ENCODE measurements at places on chromosomes 6 and 20.

DNA sequence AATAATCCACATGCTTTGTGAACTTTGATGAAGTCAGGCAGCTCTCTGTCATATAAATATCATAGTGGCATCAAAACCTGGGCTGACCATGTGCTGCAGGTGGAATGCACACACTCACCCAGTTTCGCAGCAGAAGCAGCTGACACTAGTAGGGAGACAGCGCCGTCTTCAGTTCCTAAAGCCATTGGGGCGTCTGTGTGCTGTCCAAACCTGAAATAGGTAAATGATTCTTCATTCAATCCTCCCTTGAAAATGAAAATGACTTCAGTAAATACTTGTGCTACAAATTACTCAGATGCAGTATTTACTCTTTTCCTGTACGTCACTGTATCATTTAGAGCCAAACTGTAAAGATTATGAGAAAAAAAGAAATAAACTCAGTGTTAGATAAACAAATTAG, 127.5 kb downstream of the EYA4 start:
- DNase-seq, result peak; percentile 26

DNA sequence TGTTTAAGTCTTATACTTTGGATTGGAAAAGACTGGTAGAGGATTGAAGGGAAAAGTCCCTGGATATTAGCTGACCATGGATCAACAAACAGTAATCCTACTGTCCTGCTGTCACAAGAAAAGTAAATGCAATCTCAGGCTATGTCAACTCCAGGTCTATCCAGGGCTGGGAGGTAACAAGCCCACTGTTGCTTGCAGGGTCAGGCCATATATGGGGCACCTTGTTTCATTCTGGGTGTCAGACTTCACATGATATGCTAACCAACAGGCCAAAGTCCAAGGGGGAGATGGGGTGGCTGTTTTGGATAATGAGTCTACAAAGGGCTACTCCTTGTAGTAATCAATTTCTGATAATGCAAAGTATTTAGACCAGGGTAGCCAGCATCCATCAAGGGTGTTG, 30.7 kb downstream of the KCNK5 start:
- no peak for DNase-seq

DNA sequence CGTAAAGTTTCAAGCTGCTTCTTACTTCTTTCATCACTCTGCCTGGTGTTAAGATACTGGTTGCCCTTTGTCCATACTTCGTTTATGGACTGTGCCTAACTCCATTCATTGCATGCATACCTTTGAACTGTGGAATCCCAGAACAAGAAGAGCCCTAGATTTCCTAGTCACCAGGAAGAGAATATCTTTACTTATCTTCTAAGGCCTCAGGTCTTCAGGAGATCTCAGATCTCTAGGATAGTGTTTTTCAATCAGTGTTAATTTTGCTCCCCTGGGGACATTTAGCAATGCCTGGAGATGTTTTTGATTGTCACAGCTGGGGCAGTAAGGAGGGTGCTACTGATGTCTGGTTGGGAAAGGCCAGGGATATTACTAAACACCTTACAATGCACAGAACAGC, 35.5 kb upstream of the GJA1 start:
- no peak for DNase-seq

DNA sequence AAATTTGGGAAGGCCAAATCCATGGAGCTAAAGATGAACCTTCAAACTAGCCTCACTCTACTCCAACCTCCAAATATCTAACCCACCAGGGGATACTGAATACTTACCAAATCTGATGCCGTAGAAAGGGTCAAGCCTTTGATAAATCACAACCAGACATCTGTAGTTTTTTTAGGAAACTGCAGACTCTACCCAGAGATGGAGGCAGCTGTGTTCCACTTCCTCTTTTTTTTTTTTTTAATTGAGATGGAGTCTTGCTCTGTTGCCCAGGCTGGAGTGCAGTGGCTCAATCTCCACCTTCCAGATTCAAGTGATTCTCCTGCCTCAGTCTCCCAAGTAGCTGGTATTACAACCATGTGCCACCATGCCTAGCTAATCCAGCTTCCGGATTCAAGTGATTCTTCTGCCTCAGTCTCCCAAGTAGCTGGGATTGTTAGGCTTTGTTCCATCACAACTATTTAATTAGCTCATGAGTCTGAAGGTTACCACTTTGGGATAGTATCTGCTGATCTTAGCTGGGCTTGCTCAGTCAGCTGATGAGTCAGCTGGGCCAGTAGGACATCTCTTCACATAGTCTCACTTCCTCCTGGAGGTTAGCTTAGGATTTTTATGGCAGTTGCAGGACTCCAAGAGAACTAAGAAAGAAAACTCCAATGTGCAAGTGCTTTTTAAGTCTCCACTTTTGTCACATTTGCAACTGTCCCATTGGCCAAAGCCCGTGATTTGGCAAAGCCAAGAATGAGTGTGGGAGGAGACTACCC, 13.3 kb downstream of the FRK start:
- no peak for DNase-seq

GRCh38 chr20:24382743-24383142, 86.7 kb upstream of the SYNDIG1 start:
- peak; percentile 65 for DNase-seq

DNA sequence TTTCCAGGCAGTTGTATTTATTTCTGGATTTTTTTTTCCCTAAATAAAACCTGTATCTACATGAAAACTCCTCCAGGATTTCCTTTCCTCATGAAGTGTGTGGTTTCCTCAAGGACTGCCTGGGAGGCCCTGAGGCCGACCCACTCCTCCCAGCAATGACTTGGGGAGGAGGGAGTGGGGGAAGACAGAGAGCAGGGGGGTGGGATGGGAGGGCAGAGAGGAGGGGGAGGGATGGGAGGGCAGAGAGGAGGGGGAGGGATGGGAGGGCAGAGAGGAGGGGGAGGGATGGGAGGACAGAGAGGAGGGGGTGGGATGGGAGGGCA, 161.8 kb upstream of the AGPAT4 start:
- no peak for DNase-seq

GRCh38 chr6:8279041-8279805, 156.1 kb downstream of the SLC35B3 start:
- DNase-seq, result no peak

DNA sequence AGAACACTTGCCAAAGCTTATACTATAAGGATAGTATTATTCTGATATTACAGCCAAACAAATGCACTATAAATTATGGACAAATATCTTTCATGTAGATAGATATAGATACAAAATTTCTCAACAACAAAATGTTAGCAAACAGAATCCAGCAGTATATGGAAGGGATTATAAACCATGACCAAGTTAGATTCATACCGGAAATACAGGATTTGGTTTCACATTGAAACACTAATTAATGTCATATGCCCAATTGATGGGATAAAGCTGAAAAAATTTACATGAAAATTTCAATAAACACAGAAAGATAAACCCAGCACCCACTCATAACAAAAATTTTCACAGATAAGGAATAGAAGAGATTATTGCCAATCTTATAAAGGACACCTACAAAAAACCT, 770.3 kb upstream of the SLC35B3 start:
- DNase-seq, result no peak

DNA sequence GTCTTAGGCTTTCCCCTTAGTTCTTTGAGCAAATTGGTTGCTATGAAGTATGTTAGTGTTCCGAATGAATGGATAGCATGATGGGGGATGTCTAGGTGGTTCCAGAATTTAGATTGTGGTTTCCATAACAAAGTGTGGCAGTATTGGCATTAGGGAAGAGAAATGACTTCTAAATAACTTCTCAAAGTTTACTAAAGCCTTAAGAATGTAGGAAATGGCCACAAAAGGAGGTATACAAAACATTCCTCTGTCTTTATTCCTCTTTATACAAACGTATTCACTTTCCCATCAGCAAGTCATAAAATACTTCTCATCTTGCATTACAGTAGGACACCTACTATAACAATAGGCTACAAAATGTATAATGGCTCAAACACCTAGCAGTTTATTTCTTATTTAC, 279.6 kb downstream of the ESR1 start:
- no peak for DNase-seq

DNA sequence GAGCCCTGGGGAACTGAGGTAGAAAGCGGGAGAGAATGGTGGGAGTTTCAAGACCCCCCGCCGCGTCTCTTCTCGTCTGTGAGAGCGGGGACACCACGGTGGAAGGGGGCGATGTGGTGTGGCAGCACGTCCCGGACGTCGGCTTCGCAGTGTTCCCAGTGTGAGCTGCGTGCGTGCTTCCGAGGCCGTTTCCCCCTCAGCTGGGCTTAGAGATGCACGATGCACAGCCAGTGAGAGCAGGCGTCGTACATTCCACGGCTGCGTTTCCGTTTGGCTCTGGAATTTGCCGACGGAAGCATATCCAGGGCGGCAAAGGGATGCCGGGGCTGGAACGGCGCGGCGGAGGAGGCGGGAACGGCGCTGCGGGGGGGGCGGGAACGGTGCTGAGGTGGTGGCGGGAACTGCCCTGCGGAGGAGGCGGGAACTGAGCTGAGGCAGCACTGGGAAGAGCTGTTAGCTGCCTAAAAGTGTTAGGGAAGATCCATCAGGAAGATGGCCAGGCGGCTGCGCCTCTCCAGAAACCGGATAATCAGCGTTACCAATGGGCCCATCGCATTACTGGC, 37.7 kb downstream of the KIF25 start:
- peak; percentile 95 for DNase-seq

DNA sequence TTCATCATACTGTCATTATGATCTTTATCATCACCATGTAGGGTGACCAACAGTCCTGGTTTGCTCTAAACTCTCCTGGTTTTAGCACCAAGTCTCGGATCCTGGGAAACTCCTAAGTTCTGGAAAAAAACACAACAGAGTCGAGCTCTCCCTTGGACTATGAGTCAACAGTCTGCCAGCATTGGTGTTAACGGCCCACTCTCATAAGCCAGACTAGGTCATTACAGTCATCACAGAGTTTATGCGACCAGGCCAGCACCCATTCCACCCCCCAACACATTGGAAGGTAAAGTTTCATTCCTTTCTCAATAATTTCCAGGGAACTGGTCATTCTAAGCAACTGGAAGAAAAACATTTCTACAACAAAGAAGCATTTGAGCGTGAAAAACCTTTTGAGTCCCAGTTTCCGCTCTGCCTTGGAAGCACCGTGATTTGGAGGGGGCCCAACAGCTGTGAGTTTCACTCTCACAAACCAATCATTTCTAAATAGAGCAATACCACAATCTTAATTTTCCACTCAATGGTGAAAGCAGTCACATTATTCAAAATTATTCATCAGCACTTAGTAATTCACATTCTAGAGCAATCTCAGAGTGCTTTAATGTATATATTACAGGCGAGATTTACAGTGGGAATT, 445.0 kb downstream of the CDH26 start:
- DNase-seq, result no peak

- DNase-seq, result no peak
Measured at GRCh38 chr6:64074981-64075380, 439.4 kb downstream of the PHF3 start.

- DNase-seq, result no peak
Measured at GRCh38 chr6:85865420-85866369, 223.0 kb upstream of the SYNCRIP start.

GRCh38 chr6:42911171-42912021, 4.5 kb upstream of the PTCRA start:
- DNase-seq, result no peak

GRCh38 chr6:158226655-158227512, 58.7 kb downstream of the GTF2H5 start:
- DNase-seq, result no peak

DNA sequence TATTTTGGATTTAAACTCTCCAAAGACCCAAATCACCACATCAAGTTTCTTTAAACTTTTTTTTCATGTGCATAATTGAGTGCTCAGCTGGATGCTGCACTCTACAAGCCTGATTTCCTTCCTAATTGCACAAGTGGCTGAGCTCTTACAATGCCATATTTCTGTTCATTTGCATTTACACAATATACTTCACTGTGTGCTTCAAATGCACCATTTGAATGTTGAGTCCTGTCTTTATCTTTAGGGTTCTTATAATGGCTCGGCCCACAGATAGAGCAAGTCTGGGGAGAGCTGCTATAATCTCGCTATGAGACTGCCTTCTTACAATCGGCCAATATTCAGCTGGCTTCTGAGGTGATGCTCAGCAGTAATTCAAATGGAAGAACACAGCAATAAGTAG, 200.6 kb upstream of the MAP3K7 start:
- no peak for DNase-seq

DNA sequence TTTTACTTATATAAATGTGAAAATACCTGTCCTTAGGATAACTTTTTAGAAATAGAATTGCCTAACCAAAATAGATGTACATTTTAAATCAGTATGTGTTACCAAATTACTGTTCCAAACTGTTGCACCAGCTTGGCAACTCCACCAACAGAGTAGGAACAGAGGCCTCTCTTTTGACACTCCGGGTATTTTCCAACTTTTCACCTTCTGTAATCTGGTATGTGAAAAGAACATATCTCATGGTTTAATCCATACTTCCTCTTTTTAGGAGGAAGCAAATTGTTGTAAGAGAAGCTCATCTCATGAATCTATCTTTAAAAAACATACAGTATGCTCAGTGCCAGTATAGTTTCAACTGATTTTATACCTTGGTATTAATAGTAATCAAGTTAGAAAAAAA, 24.9 kb downstream of the RNF144B start:
- no peak for DNase-seq

GRCh38 chr6:167848783-167849182, 22.1 kb downstream of the AFDN start:
- DNase-seq, result no peak

DNA sequence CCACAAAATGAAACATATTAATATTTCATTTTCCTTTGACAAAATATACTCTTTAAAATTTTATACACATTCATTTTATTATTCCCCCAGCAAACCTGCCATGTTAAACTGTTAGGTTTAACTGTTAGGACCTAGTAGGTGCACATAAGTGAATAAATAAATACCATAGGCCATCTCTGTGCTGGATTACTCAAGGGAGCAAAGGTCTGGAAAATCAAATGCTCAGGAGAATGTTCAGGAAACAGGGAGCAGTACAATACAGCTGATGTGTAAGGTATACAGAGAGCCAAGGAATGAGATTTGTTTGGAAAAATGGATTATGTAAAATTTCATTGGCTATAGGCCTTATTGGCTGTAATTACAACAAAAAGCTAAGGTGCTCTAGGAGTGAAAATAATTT, 339.3 kb downstream of the BCKDHB start:
- no peak for DNase-seq

- no peak for DNase-seq
Measured at GRCh38 chr6:26198722-26199056, 111.5 kb downstream of the HFE start.

GRCh38 chr20:24153101-24154040, 164.8 kb upstream of the GGTLC1 start:
- DNase-seq, result no peak

- DNase-seq, result no peak
Measured at GRCh38 chr6:104656235-104656634, 203.5 kb downstream of the HACE1 start.

- DNase-seq, result no peak
Measured at GRCh38 chr6:37516076-37516919, 16.6 kb upstream of the CCDC167 start.

- no peak for DNase-seq
Measured at GRCh38 chr6:156839129-156839528, 62.0 kb downstream of the ARID1B start.

All from kidney (tissue), 22 donors.